Activated CD8-positive, alpha-beta T cell treated with anti-CD3 and anti-CD28 coated beads for 36 hours (primary cell): ENCODE measurements at places on chromosomes 4 and X. TPM values are rescaled to one million over a fixed set of nuclear protein-coding genes. Genes with fewer than 3 reads are reported as not detected.

ADAMTS3 gene
- total RNA-seq, result not detected

GRCh38 chrX:153862369-153863250, 23.4 kb downstream of the L1CAM start:
- no peak for DNase-seq

GRCh38 chr4:139760567-139760966, 94.9 kb downstream of the MGST2 start:
- no peak for DNase-seq

DNA sequence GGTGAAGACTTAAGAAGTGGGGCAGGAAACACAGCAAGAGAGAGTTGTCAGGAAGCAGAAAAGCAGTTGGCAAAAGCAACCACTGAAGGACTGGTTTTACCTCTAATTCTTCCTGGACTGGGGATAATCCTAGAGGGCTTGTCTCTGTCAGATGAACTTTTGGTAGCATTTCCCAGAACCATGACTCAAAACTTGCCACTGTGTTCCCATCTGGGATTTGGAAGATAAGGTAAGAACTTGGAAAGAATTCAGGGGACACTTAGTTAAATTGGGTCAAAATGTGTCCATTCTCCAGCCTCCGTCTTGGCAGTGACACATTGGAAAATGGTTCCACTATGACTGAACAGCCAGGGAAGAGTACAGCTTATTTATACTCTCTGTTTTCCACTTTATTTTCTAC, 55.7 kb downstream of the CD38 start:
- no peak for DNase-seq

DNA sequence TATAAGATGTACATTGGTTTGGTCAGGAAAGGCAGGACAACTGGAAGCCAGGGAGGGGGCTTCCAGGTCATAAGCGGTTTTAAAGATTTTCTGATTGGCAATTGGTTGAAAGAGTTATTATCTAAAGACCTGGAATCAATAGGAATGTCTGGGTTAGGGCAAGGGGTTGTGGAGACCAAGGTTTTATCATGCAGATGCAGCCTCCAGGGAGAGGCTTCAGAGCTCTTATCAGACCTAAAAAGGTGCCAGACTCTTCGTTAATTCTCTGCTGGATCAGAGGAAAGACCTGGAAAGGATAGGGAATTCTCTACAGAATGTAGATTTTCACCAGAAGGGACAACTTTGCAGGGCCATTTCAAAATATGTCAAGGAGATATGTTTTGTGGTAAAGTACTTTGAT, 62.8 kb downstream of the BEX3 start:
- DNase-seq, result no peak

DNA sequence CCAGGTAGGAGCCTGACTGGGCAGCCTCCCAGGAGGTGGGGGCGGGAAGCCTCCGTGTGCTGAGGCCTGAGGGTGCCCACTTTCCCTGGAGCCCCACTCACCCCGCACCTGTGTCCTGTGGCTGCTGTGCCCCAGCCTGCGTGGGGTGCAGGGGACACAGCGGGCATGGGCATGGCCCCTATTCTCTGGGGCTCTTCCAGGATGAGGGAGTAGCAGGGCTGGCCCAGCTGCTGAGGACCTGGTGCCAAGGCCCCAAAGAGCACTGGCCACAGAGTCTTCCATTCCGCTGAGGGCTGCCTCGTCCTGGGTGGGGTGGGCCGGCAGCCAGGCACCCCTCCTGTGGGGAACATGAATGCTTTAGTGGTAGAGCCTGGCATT, 51.7 kb upstream of the SORCS2 start:
- no peak for DNase-seq
